ENCODE measurements at places on chromosomes 11 and 22. TPM values are rescaled to one million over a fixed set of nuclear protein-coding genes. Genes with fewer than 3 reads are reported as not detected.

The EXPH5 gene
- 1.8 TPM for total RNA-seq

The HBE1 gene
- total RNA-seq, result not detected

DNA sequence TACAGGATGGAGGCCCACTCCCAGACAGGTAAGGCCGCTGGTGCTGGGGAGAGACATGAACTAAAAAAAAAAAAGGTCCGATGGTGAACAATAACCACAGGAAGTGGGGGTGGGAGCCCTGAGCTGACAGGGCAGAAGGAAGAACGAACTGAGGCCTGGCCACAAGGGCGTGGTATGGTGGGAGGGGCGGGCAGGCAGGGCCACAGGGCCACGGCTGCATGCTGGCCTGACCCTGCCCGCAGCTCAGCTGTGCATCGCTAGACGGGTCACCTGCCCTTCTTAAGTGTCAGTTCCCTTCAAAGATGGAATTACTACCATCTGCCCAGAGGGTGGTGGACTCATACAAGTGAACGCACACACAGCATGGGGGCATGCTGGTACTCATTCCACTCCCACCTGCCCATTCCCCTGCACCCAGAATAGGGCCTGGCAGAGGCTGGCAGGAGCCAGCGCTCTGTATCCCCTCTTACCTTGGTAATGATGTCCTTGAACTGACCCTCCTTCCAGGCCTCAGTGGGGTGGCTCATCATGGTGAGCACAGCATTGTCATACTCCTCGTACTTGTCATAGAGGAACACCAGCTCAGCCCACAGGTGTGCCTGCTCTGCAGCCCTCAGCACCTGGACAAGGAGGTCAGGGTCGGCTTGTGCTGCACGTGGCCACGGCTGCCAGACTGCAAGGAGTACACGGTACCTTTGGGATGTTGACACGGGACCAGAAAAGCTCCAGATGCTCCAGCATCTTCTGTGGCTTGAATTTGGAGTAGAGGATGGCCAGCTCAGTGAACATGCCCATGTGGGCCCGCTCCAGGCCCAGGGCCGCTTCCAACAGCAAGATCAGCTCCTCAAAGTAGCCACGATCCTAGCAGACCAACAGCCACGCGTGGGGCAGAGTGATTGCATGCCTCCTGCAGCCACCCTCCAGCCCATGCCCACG, 17.5 kb upstream of the SLC25A1 start:
- peaks cover 7% of the 10 kb centered on the region for H3K4me1 ChIP-seq
- no peak overlapping the region for H3K4me3 ChIP-seq
- H3K27ac ChIP-seq, result no peak overlapping the region
- no peaks in the 10 kb centered on the region for H3K27me3 ChIP-seq

GRCh38 chr11:56273854-56274253, at the start of gene OR5T1:
Gene OR5T1, plus strand, starts transcription at chr11:56274154. Its CDS starts 1,485 bp downstream, at chr11:56275639.
- H3K27ac ChIP-seq, result no peak within 1 kb of the TSS
- DNase-seq, result no peak
- no peaks in the 10 kb centered on the region for H3K36me3 ChIP-seq
- no peak within 1 kb of the TSS for H3K4me3 ChIP-seq

- no peak overlapping the region for H3K27ac ChIP-seq
- H3K4me1 ChIP-seq, result no peaks in the 10 kb centered on the region
- no peak overlapping the region for H3K4me3 ChIP-seq
- DNase-seq, result no peak
These were observed 450.0 kb upstream of the CCDC179 start for GRCh38 chr11:23310276-23310675.

The MMP1 gene
- total RNA-seq, result not detected

GRCh38 chr22:38728871-38729796, 23.4 kb downstream of the GTPBP1 start:
- no peak for DNase-seq
- H3K36me3 ChIP-seq, result peaks cover 62% of the 10 kb centered on the region
- no peak overlapping the region for H3K27ac ChIP-seq
- peaks cover 9% of the 10 kb centered on the region for H3K4me1 ChIP-seq
- H3K4me3 ChIP-seq, result no peak overlapping the region

DNA sequence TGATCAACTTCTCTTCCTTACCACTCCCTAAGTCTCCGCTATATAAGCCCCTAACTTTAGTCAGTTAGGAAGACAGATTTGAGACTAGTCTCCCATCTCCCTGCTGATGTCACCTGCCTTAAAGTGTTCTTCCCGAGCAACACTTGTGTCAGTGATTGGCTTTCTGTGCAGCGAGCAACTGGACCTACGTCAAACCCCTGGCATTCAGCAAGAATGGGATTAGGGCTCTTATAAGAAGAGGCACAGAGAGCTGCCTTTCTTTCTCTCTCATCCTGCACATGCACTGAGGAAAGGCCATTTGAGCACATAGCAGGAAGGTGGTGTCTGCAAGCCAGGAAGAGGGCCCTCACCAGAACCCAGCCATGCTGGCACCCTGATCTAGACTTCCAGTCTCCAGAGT, 116.6 kb upstream of the THY1 start:
- no peak overlapping the region for H3K27ac ChIP-seq
- DNase-seq, result no peak
- peaks cover 13% of the 10 kb centered on the region for H3K27me3 ChIP-seq
- H3K4me1 ChIP-seq, result no peaks in the 10 kb centered on the region
- no peaks in the 10 kb centered on the region for H3K36me3 ChIP-seq

- no peaks in the 10 kb centered on the region for H3K4me1 ChIP-seq
- H3K36me3 ChIP-seq, result no peaks in the 10 kb centered on the region
- no peak overlapping the region for H3K4me3 ChIP-seq
- no peaks in the 10 kb centered on the region for H3K27me3 ChIP-seq
- no peak for DNase-seq
These were observed 1110.9 kb upstream of the CNTN5 start for GRCh38 chr11:97909614-97910399.

The RNF141 gene
- total RNA-seq, result 18.7 TPM

DNA sequence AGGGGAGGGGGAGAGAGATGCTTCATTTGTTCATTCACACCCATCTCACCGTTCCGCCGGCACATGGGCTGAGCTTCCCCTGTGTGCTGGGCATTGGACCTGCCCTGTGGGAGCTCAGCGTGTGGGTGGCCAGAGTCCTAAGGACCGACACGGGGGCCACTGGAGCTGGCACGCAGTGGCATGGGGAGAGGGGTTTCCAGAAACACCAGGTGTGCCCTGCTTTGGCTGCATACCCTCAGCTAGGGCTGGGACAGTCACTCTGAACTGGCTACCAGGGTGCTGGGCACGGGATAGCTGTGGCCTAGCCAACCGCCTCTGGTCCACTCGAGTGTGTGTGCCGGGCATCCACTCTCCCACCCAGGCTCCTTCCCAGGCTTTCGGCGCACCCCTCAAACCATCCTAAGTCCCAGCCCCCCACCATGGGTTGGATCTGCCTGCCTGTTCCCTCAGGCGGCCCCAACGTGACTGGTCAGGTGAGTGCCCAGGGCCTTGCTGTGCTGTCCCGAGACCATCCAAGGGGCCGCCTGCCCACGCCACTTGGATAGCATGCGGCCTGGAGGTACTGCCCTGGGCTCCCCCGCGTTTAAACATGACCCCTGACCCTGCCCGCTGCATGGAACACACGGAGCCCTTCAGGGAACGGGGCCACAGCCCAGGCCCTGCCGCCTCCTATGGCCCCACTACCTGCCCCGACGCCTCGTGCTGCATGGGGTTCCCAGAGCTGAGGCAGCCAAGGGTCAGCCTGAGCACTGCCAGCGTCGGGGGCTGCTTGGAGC, 51.6 kb upstream of the LINC01488 start:
- peaks cover 20% of the 10 kb centered on the region for H3K27me3 ChIP-seq
- peaks cover 12% of the 10 kb centered on the region for H3K4me1 ChIP-seq
- no peaks in the 10 kb centered on the region for H3K36me3 ChIP-seq
- H3K27ac ChIP-seq, result no peak overlapping the region

DNA sequence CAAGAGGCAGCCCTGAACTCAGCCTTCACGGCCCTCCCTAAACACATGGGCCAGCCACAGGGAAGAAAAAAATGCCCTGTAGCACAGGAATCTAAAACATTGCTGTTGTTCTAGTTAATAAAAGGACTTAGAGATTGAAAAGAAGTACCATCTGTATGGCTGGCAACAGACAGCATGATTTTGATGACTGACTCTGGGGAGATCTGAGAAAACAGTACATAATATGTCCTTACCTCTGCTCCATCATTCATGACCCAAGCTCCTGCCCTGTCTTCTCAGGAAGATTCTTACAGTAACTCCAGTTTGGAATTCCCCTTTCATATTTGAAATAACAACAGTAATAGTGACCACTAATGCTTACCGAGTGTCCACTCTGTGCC, 244.2 kb downstream of the ETS1 start:
- no peaks in the 10 kb centered on the region for H3K36me3 ChIP-seq
- H3K27ac ChIP-seq, result peak overlapping the region; percentile 88
- peak overlapping the region; percentile 58 for H3K4me3 ChIP-seq
- H3K4me1 ChIP-seq, result peaks cover 88% of the 10 kb centered on the region
- no peak for DNase-seq

The FAM227A gene
- total RNA-seq, result 0.88 TPM

The AKIP1 gene
- total RNA-seq, result 37.9 TPM

The DCHS1 gene
- total RNA-seq, result 0.80 TPM

DNA sequence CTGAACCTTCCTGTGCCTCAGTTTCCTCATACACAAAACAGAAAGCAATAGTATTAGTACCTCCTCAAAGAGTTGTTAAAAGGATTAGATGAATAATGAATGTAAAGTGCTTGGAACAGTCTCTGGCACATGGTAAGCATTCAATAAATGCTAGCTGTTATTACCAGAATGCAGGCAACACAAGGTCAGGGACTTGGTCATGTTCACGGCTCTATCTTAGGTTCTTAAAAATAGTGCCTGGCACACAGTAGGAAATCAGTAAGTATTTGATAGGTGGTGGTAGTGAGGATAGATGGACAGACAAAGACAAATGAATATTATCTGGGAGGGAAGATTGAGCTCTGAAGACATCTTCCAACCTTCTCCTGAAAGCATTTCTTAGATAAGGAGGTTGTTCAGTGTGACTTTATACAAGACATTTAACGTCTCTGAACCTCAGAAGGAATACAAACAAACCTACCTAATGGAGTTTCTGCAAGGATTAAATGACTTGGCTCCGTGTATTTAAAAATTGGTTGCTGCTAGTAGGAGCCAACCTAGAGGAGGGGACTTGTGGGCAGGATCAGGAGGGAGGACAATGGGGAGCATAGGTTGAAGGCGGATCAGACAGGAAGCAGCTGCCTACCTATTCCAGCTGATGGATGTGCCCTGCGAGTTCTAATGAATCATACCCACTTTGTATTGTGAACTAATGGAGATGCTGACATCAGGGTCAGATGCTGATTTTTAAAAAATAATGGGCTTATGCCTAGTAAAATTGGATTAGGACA, 94.1 kb downstream of the DBX1 start:
- no peak overlapping the region for H3K4me3 ChIP-seq
- H3K27ac ChIP-seq, result no peak overlapping the region
- no peaks in the 10 kb centered on the region for H3K4me1 ChIP-seq
- H3K27me3 ChIP-seq, result no peaks in the 10 kb centered on the region
- no peaks in the 10 kb centered on the region for H3K36me3 ChIP-seq

DNA sequence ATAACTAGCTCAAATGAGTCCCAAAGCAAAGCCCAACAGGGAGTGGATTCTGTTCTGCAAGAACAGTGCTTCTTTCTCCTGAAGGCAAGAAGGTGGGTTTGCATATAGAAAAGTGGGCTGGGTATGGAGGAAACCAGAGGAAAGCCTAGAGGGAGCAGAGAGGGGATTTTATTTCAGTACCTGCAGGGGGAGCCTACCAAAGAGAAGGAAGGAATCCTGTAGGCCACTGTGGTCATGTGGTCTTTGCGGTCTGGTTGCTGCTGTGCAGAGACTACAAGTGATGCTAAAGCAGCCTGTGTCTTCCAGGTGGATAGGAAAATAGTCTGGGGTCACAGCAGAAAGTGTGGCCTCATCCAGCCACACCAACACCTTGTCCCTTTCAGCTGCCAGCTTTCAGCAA, 33.2 kb upstream of the ZBTB16 start:
- H3K27ac ChIP-seq, result no peak overlapping the region
- no peaks in the 10 kb centered on the region for H3K4me1 ChIP-seq
- DNase-seq, result peak; percentile 31
- H3K36me3 ChIP-seq, result no peaks in the 10 kb centered on the region
- H3K27me3 ChIP-seq, result no peaks in the 10 kb centered on the region
- H3K4me3 ChIP-seq, result no peak overlapping the region

DNA sequence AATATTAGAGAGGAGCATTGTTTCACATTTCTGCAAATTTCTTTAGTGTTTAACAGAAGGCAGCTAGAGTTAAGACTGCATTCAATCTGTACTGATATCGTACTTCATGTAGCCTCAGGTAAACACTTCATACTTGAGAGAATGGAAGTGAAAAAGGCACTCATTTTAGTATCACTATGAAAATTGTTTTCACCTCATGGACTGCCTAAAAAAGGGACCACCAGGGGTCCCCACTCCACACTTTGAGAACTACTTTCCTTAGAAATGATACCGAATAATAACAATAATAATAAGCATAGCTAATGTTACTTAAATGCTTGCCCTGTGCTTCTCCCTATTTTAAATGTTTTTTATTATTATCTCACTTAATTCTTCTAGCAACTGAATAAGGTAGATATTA, 95.1 kb downstream of the BLID start:
- no peak overlapping the region for H3K27ac ChIP-seq
- no peak for DNase-seq

The POU2AF2 gene
- not detected for total RNA-seq

The IGSF9B gene
- total RNA-seq, result 30.3 TPM

DNA sequence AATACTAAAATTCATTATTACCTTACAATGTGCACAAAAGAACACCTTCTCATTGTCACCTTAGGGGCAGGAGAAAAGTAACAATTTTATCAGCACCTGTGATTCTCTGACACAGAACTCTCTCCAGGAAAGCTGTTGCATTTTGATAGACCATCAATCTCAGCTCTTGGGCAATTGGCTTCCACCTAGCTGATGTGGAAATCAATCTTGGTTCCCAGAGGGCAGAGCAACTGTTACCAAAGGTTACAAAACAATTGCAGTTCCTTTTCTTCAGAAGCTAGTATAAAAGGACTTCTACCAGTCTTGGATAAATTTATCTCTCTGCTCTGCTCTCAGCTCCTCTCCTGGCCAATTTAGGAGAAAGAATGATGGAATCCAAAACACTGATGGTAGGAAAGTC, 157.8 kb upstream of the DDI1 start:
- H3K36me3 ChIP-seq, result no peaks in the 10 kb centered on the region
- no peaks in the 10 kb centered on the region for H3K4me1 ChIP-seq
- no peak for DNase-seq
- no peaks in the 10 kb centered on the region for H3K27me3 ChIP-seq

The MAP6 gene
- not detected for total RNA-seq

DNA sequence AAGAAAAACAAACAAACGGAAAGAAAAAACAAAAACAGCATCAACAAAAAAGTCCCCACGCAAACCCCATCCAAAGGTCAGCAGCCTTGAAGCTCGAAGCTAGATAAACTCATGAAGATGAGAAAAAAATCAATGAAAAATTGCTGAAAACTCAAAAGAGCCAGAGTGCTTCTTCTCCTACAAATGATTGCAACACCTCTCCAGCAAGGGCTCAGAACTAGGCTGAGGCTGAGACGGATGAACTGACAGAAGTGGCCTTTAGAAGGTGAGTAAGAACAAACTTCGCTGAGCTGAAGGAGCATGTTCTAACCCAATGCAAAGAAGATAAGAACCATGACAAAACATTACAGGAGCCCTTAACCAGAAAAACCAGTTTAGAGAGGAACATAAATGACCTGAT, 18.4 kb upstream of the FTH1 start:
- no peak for DNase-seq
- no peaks in the 10 kb centered on the region for H3K4me1 ChIP-seq
- H3K27me3 ChIP-seq, result peaks cover 1% of the 10 kb centered on the region
- peaks cover 12% of the 10 kb centered on the region for H3K36me3 ChIP-seq
- H3K27ac ChIP-seq, result no peak overlapping the region

All from activated CD4-positive, alpha-beta memory T cell treated with anti-CD3 and anti-CD28 coated beads for 36 hours (primary cell).